ENCODE measurements at places on chromosomes 1 and 21.

GRCh38 chr1:240008298-240008697 is 83.4 kb upstream of the FMN2 start:
- no peak for DNase-seq

- no peak for DNase-seq
Observed at GRCh38 chr1:107262467-107263286, 121.8 kb downstream of the NTNG1 start.

DNA sequence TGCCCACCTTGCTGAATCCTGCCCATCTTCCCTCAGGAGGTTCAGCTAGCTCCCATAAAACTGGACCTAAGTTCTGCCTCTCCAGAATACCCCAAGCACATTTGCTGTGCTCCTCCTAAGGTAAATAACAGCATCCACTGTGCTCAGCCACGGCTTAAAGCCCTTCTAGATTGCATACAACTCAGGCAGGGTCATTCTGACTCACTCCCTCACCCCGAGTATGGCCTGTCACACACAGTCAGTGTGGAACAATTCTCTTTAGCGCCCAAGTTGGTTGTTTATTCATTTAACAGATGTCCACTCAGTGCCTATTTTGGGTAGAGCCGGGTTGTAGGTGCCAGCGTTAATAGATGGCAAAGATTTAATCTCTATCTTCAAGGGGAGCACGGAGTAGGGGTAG is 147.5 kb upstream of the EDN2 start:
- DNase-seq: no peak

GRCh38 chr1:182283746-182284544 is 107.6 kb downstream of the GLUL start:
- no peak for DNase-seq

DNA sequence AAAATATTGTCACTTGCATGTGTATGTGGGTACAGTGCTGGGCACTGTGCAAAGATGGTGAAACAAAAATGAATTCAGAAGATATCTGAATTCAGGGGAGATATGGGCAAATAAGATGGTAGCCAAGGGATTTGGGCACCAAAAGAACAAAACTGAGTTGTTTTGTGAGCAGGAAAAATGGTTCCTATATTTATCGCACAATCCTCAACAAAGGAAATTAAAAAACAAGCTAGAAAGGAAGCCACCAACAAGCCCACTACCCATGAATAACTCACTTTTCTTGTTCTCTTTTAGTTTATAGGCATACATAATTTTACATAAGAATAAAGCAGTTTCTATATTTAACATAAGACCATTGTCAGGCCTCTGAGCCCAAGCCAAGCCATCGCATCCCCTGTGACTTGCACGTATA is 40.7 kb upstream of the VASH2 start:
- DNase-seq: no peak

- no peak for DNase-seq
Observed at GRCh38 chr1:235358899-235359298, 8.3 kb upstream of the TBCE start.

GRCh38 chr1:182641561-182641960 is 37.4 kb upstream of the RGS16 start:
- DNase-seq: no peak

- DNase-seq: peak; percentile 61
Observed at GRCh38 chr1:2594001-2594640, 7.5 kb downstream of the PRXL2B start.

DNA sequence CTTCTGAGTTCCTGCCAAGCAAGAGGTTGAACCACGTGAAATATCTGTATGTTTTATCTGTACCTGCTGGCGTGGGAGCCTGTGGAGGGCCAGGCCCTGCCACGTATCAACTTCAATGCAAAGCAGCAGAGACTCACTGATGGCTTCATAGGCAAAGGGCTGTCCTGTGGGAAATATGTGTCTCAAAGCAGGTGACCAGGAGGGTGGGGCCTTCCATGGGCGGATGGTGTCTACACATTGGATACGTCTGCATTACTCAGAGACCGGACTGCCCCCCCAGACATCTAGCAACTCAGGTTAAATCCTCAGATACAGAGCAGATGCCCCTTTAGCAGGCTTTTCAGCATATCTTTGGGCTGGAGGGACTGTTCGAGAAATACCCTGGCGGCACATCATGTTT is 210.8 kb upstream of the C1orf174 start:
- DNase-seq: no peak

DNA sequence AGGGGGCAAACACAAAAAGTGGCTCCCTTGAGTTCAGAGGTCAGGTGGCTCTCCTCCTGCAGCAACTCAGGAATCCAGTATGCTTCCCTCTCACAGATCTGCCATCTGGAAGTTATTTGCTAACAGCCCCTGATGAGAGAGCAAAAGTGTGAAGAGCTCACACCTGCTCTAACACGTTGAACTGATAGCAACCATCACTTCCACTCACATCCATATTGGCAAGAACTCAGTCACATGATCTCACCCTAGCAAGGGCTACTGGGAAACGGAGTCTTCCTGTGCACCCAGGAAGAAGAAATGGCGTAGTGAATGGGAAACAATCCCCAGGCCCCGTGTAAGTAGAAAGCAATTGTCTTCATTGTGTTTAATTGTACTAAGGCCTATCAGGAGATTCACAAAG is 20.7 kb upstream of the SLC45A1 start:
- DNase-seq: no peak

GRCh38 chr1:82015444-82015843 is 214.7 kb downstream of the ADGRL2 start:
- DNase-seq: no peak

DNA sequence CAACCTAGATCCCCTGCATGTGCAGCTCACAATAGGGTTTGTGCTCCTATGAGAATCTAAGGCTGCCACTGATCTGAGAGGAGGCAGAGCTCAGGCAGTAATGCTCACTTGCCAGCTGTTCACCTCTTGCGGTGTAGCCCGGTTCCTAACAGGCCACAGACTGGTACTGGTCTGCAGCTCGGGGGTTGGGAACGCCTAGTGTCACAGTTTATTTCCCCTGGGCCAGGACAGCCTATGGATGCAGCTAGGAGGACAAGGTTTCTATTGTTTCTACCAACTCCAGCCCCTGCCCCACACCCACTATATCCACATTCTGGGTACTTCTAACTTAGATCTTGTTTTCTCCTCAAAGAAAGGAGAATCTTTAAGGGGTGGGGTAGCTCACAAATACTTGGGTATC is 58.7 kb upstream of the PRRC2C start:
- DNase-seq: no peak

GRCh38 chr1:119279456-119280381 is 88.9 kb upstream of the HAO2 start:
- peak; percentile 5 for DNase-seq

DNA sequence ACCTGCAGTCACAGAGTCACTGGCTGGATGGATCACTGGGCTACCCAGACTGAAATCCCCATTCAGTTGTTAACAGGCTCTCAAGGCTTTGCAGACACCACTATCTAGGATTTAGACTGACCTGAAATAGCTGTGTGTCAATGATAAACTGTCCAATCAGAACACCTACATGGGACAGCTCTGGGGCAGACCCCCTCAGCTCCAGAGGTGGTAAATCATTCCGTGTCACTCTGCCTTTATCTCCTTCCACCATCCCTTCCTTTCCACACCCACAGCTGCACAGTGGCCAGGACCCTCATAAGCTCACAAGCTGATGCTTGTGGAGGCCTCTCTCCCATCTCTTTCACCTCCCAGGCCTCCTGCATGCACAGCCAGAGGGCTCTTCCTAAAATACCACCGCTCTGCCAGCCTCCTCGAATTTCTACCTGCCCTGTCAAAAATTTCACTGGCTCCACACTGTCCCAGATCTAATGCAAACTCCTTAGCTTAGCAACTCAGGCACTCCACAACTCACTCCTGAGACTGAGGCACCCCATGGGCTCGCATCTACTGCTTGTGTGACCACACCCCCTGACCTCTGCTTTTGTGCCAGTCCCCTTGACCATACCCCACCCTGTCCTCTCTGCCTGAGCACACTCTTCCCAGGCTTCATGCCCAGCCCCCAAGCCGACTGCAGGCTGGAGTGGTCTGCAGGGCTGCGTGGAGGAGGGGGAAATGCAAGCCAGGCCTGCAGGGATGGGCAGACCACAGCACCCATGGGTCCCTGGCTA is 5.8 kb downstream of the CAPZB start:
- no peak for DNase-seq
